ENCODE measurements at places on chromosomes 6 and 20.
A peak's percentile ranks its signal among the peaks of the same experiment; 100 is the strongest.

- no peak for DNase-seq
Measured at GRCh38 chr20:43821795-43822194, 92.9 kb upstream of the TOX2 start.

GRCh38 chr6:17291778-17292177 lies 10.6 kb downstream of the RBM24 start:
- DNase-seq: no peak

GRCh38 chr6:54267798-54268197 lies 40.4 kb upstream of the TINAG start:
- DNase-seq: no peak

- peak; percentile 30 for DNase-seq
Measured at GRCh38 chr6:7201732-7202541, 94.2 kb downstream of the RREB1 start.

DNA sequence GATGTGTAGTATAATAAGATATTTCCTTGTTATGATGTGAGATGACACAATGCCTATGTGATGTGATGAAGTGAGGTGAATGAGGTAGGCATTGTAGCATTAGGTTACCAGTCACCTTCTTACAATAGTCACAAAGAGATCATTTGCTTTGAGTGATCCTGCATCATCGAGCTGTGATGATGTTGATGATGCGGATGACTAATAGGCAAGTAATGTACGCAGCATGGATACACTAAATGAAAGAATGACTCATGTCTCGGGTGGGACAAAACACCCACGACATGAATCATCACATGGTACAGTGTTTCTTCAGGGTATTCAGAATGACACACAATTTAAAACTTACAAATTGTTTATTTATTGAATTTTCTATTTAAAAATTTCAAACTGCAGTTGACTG lies 806.3 kb upstream of the GJE1 start:
- DNase-seq: peak; percentile 8

GRCh38 chr6:109029313-109029712 lies 65.3 kb downstream of the SESN1 start:
- DNase-seq: no peak

DNA sequence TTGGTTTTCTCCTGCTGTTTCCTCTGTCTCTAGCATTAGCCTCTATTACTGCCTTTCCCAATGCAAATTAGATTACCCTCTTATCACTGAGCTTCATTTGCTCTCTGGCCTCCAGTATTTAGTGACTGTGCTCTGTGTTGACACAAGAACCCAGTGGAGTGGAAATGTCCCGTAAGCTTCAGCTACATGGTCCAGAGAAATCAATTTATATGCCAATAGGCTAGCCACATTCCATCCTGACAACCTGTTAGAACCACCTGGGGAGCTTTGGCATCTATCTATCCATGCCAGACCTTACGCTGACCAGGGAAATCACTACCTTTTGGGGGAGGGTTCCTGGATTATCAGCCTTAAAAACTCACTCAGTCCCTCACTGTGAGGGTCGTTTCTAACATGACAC lies 459.6 kb downstream of the UTRN start:
- DNase-seq: no peak
